NCI-H1092 (cell line): ENCODE measurements at places on chromosomes 7 and 10.

GRCh38 chr7:151018421-151019129 is 5.7 kb downstream of the ATG9B start:
- DNase-seq: peak; percentile 64

GRCh38 chr10:79223091-79224048 is 123.9 kb upstream of the PPIF start:
- no peak for DNase-seq

DNA sequence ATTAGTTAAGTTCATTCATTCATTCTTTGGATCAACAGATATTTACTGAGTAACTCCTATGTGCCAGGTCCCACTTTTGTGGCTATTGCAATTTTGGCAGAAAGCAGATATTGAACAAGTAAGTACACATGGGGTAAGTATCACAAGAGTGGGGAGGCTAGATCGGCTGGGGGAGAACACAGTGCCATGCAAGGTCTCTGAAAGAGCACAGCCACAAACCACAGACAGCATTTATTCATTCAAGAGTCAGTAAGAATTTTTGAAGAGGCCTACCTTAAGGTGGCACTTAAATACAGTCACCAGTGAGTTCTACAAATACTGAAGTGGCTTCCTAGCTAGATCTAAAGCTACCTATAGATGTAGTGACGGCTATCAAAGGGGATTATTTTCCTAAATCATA is 304.2 kb downstream of the RNLS start:
- DNase-seq: no peak

DNA sequence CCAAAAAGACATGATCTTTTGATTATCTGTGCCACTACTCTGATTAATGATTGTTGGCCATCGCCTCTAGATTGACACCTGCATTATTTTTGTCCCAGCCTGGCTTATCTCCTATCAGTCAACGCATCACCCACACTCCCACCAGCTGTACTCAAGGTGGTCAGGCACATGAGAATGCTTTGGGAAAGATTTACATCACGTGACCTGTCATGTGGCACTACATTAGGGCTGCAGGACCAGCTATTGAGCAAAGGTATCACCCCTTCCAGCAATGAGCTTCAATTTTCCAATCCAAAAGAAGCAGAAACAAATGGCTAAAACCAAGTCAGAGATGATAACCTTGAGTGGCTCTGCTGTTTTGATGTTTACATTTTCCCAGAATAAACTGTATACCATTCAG is 204.3 kb downstream of the PLXNA4 start:
- no peak for DNase-seq

GRCh38 chr7:17147409-17147808 is 151.0 kb upstream of the AHR start:
- DNase-seq: no peak

DNA sequence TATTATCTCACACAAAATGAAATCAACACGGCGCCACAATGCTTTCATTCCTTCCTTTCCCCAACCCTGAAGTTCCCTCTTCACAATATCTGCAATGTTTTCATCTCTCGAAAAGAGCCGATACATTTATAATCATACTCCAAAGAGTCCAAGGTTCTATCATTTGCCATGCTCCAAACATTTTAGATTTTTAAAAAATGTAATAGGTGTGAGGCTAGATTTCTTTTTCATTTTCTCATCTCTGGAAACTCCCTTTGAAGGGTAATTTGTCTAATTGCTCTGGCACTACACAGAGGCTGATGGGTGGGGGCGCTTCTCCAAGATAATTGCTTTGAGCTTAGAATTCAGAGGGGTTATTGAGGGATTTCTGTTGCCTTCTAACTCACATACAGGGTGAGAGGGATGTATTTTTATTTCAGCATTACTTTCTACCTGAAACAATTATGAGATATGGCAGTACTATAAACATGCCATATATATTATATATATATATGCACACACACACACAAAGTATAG is 4.9 kb downstream of the DLX5 start:
- DNase-seq: no peak

DNA sequence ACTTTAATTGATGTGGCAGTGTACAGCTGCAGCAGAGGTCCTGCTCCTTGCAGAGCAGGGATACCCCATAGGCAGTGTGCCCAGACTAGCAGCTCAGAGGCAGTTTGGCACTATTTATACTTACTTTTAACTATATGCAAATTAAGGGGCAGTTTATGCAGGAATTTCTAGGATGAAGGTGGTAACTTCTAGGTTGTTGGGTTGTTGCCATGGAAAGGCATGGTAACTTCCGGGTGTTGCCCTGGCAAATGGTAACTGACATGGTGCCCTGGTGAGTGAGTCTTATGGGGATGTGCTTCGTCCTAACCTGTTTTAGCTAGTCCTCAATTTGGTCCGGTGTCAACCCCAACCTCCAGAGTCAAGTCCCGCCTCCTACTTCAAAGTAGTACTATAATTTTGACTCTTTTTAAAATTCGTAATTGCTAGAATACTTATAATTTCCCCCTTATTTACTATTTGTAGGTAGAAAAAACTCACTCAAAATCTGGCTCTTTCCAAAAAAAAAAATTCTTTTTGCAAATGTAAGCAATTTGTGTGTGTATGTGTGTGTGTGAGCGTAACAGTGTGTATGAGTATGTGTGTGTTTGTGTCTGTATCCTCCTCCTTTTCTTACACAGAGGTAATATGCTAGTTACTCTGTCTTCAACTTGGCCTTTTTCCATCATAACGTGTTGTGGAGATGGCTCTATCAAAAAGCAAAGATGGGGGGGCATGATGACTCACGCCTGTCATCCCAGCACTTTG is 5.9 kb downstream of the COL26A1 start:
- no peak for DNase-seq

- DNase-seq: no peak
Measured at GRCh38 chr10:7756360-7756992, 31.3 kb downstream of the KIN start.

- DNase-seq: no peak
Measured at GRCh38 chr7:133748443-133749407, 378.4 kb upstream of the LRGUK start.

DNA sequence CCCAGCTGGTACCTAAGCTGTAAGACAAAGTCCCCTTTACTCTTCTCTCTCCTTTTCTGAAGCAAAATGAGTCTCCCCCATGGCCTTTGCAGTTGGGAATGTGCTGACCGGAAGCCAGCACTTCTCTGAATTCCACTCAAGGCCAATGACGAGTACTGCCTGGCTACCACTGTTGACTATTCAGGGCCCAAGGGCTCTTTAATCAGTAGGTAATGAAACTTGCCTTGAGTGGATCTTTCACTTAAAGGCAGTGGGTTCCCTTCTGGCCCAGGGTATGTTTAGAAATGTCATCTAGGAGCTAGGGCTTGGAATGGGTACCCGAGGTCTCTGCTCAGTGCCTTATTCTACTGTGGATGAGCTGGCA is 197.1 kb downstream of the BBS9 start:
- DNase-seq: no peak

DNA sequence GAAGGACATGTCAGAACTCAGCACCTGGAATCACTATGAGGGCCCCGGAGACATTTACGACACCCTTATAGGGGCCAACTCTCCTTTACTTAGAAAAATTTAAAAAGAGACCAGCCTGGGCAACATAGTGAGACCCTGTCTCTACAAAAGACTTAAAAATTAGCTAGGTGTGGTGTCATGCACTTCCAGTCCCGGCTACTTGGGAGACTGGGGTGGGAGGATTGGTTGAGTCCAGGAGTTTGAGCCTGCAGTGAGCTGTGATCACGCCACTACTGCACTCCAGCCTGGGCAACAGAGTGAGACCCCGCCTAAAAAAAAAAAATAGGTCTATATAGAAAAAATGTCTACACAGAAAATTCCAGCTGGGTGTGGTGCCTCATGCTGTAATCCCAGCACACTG is 7.5 kb upstream of the CYTH3 start:
- DNase-seq: no peak

GRCh38 chr7:44762726-44763522 is 14.3 kb downstream of the ZMIZ2 start:
- no peak for DNase-seq

DNA sequence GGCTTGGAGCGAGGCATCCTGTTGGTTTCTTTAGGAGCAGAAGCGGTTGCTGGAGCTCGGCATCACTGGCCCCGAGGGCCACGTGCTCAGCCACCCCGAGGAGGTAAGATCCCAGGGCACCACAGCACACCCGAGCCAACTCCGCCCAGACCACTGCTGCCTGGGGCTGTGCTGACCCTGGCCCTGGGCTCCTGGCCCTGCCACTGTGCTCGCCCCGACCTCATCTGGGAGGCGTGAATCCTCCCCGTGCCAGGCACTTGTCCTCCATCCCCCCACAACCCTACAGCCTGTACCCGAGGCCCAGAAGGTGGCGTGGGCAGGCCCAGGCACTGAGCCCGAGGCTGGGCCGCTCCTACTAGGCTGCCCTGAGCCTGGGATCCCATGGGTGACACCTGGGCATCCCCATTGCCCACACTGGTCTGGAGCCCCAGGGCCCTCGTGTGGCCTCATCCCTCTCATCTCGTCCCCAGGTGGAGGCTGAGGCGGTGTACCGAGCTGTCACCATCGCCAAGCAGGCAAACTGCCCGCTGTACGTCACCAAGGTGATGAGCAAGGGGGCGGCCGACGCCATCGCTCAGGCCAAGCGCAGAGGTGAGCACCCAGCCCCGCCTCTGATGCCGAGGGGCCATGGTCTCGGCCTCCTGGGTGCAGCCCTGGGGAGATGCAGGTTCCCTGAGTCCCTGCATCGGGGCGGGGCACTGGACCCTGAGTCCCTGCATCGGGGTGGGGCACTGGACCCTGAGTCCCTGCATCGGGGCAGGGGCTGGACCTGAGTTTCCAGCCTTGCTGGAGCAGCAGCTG is 11.8 kb downstream of the DPYSL4 start:
- no peak for DNase-seq

GRCh38 chr10:56763090-56763489 is 402.0 kb upstream of the ZWINT start:
- DNase-seq: no peak

GRCh38 chr10:17563452-17563851 is 53.7 kb downstream of the HACD1 start:
- no peak for DNase-seq

GRCh38 chr7:130865408-130866236 is 131.6 kb upstream of the KLF14 start:
- DNase-seq: no peak

GRCh38 chr7:40057292-40057691 is 77.1 kb downstream of the MPLKIP start:
- DNase-seq: peak; percentile 52

GRCh38 chr10:48457949-48458661 is 146.8 kb downstream of the ARHGAP22 start:
- DNase-seq: no peak

GRCh38 chr7:31873816-31874597 is 187.0 kb downstream of the PPP1R17 start:
- no peak for DNase-seq

DNA sequence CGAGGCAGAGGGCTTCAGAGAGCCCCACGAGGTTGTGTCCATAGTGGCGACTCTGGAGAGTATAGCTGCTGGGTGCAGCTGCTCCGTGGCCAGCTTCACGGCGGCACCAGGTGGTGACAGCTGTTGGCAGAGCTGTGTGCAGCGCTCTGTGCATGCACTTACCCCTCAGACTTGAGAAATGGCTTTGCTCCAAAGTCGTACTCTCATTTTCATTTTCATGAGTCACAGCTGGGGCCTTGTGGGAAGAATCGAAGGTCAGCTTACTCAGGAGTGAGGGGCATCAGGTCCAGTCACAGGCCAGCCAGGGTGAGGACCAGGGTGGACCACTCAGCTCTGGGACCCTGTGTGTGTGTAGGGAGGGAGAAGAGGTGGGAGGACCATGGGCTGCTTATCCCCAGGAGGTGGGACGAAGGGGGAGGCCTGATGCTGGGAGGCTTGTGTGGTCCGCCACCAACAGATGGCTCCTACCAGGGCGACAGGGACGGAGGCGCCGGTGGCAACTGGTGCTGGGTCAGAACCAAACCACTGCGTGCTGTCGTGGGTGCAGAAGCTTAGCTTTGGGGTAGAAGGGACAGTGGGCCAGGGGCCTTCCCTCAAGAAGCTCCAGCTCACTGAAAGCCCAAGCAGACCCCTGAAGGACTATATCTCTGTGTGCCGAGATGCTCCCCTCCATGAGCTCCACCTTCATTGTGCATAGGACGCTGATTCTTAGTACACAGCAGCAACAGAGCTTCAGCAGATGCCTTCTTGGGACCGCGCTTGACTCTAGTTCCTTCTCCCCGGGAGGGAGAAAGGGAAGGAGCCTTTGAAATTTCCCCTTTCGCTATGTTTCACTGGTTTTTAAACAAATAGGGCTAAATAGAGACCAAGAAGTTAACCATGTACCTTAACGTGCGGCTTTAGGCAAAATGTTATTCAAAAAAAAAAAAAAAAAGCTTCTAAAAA is 225.0 kb downstream of the CELF2 start:
- peak; percentile 22 for DNase-seq

DNA sequence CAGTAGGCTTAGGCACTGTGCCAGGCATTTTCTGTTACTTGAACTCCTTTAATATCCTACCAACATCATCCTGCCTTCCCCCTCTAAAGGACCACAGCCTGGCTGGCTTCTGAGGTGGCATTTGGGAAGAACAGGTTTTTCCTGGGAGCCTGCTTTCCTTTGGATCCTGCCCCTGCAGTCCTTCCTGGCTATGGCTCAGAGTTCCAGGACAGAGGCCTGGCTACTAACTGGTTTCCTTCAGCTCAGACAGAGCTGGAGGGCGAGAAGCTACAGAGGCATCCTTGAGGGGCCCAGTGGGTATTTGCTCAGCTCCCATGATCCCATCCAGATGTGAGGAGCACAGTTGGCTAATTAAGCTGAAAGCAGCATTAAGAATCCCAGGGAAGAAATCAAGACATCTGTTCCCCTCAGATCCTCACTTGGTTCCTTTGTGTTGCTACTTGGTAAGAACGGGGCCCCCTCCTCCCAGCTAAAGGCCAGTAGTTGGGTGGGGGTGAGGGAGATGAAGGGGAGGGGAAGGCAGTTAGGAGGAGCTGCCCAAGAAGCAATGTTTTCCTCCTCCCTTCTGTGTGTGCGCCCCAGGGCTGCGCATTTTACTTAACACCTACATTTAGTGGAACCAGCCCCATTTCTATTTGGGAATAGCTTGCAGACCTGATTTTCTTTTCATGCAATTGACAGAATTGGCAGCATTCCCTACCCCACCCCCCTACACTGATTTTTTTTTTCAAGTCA is 142.6 kb upstream of the SORCS3 start:
- no peak for DNase-seq
